Ovary (tissue), 10 donors: ENCODE measurements at places on chromosomes 5 and 9. TPM values are rescaled to one million over a fixed set of nuclear protein-coding genes. Genes with fewer than 3 reads are reported as not detected.

Gene PFN3
- not detected for polyA plus RNA-seq

Gene GFI1B
- not detected for polyA plus RNA-seq

DNA sequence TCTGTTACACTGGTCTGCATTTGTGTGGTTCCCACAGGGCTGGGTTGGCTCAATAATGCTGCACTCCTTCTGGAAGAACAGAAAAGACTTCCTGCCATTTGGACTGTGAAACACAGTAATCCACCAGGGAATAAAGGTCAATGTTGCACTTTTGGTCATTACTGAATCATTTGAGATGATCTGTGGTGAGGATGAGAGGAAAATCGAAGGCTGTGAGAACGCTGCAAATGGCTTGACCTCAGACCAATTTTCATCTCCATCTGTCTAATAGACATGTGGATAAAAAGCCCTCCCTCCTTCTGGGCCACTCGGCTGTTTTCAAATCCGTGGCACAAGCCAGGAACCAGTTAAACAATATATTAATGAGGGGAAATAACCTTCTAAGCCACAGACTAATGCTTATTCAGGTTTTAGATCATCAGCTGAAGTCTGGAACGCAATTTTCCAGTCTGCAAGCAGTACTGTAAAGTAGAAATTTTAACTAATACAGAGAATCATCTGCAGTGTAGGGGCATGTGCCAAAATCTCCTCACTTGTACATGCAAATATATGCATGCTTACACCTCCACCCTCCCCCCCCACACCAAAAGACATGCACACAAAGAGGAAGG, 20.2 kb downstream of the TLE1 start:
- H3K27me3 ChIP-seq: no peaks in the 10 kb centered on the region
- no peaks in the 10 kb centered on the region for H3K36me3 ChIP-seq
- H3K4me3 ChIP-seq: no peak overlapping the region
- peaks cover 17% of the 10 kb centered on the region for H3K4me1 ChIP-seq

GRCh38 chr9:21812946-21813568, 10.6 kb downstream of the MTAP start:
- no peak overlapping the region for H3K27ac ChIP-seq
- DNase-seq: peak; percentile 58
- no peaks in the 10 kb centered on the region for H3K36me3 ChIP-seq
- H3K27me3 ChIP-seq: no peaks in the 10 kb centered on the region
- H3K4me1 ChIP-seq: peaks cover 3% of the 10 kb centered on the region

DNA sequence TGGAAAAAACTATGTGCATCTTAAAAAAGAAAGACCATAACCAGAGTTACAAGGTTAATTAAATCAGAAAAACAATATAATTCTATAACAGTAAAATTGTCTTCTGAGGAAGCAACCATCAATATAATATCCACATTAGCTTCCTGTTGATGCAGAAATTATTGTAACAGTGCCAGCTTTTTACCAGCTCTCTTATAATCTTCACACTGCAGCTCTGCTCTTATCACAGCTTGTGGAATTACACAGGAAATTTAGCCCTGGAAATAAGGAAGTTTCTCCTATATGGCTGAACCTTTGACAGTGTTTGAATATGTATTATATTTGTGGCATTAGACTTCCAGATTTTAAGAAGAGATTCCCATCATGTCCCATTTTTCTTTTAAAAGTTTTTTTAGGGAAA, 49.1 kb upstream of the TEK start:
- no peaks in the 10 kb centered on the region for H3K4me1 ChIP-seq
- H3K27me3 ChIP-seq: no peaks in the 10 kb centered on the region
- H3K27ac ChIP-seq: no peak overlapping the region
- H3K4me3 ChIP-seq: no peak overlapping the region
